ENCODE measurements at places on chromosomes 3 and 15.

DNA sequence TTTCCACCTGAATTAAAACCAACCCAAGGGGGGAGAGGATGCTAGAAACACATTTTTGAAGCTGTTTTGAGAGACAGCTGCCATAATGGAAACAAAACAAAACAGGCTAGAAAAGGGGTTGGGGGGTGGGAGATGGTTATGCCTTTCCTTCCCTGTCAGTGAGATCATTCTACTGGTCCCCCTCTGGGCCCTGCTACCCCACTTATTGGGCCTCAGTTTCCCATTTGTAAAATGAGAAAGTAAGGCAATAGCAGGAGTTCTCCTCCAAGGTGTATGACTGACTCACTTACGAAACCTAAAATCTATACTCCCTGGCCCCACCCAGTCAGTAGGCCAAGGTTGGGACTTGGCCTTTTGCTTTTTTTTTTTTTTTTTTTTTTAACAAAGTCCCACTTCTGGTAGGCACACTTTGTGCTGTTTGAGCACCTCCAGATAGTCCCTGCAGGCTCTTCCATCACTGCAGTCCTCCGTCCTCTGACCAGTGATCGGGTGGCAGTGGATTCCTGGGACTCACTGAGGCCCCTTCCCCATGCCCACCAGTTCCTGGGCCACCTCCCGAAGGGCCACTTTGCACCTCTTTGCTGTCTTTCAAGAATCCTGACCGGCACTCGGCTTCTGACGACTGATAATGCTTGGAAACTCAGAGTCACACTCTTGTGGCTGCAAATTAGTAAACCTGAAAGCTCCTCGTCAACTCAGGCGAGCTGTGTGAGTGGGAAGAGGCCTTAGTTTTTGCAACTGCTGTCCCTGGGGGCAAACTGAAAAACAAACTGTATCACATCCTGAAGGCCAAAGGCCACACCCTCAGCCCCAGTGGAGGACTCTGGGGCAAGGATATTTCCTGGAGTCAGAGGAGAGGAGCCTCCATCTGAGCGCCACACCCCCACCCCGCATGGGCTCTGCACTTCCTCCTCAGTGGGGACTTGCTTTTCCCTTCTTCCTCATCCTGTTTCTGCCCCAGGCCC is 6.7 kb upstream of the PSTPIP1 start:
- DNase-seq, result no peak

DNA sequence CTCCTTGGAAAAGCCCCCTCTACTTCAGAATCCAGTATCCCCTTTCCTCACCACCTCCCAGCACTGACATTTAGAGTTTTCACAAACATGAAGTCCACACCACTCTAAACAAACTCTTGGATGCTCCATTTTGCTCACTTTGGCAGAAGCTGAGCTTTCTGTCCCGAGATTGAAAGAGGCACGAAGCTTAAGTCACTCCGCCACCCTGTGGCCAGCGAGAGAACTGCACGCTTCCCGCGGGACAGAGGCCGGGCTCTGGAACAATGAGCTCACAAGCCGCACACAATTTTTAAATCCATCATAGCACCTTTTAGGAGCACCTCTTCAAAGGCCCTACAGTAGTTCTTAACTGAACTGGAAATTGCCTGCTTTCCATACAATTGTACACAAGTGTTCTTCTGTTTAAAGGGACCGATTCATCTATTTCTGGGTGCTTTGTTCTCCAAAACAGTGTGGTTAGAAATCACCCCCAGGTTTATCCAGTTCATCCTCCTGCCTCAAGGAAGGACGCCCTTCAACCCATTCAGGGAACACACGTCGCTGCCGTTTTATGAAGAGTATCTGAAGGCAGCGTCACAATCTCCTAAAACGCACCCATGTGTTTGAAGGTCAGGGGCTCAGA is 226.1 kb downstream of the VPS13C start:
- DNase-seq, result peak; percentile 47

GRCh38 chr3:127174715-127175140 is 18.2 kb upstream of the PRR23E start:
- no peak for DNase-seq

GRCh38 chr3:184795522-184796190 is 16.3 kb upstream of the VPS8 start:
- no peak for DNase-seq

DNA sequence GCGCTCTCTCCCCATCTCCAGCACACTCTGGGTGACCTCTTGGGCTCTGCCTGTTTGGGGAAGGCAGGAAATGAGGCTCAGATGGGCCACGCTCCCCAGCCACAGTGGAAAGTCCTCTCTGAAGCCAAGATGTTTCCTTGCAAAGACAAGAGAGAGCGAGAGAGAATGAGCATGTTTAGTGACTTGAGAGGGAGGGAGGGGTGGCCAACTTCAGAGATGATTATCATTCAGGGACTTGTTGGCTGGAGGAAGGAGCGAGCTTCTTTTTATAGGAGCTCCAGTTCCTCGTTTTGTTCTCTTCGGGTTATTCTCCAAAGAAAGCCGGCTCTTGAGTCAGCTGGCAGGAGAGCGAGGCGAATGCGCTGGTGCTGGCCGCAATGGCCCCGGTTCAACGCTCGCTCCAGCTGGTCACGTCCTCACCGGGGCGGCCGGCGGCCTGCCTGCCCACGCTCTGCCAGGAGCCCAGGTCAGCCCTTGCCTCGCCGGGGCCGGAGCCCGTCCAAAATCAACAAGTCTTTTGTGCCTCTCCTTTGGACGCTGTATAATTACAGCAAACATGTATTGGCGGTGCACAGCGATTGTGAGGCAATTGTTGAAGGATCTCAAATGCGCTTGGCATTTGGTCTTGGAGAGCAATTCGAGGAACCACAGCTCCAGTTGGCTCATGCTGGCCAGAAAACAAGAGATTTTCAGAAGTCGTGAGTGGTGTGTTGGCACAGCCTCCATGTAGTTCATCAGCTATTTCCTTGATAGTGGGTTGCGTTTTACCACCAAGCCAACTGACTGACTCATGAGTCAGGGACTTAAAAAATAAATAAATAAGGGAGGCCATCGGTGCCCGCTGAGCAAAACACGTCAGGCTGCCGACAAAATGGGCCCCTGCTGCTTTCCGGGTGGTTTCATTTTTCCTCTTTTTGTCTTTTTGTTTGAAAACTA is 288.6 kb downstream of the UACA start:
- no peak for DNase-seq

Measured in NCI-H2107 (cell line).